ENCODE measurements at places on chromosomes 13 and 19.
A peak's percentile ranks its signal among the peaks of the same experiment; 100 is the strongest.

DNA sequence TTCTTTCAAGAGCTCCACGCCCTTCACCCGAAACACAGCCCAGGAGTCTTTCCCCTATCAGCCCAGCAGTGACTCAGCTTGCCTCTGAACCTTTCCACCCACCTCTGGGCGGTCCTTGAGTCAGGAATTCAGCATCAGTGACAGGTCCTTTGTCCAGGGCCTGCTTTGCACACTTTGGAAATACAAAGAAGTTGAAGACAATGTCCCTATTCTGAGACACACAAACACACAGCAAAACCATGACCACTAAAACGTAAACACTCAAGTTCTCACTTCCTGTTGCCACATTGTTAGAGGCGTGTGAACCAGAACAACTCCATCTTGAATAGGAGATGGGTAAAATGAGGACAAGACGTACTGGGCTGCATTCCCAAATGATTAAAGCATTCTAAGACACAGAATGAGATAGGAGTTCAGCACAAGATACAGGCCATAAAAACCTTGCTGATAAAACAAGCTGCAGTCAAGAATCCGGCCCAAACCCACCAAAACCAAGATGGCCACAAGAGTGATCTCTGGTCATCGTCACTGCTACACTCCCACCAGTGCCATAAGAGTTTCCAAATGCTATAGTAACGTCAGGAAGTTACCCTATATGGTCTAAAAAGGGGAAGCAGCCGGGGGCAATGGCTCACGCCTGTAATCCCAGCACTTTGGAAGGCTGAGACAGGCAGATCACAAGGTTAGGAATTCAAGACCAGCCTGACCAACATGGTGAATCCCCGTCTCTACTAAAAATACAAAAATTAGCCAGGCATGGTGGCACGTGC lies 49.2 kb upstream of the ATP12A start:
- peak; percentile 55 for DNase-seq

- no peak for DNase-seq
Measured at GRCh38 chr13:93867481-93867880, 612.0 kb downstream of the DCT start.

- DNase-seq, result no peak
Measured at GRCh38 chr13:41563341-41563983, 106.1 kb downstream of the RGCC start.

DNA sequence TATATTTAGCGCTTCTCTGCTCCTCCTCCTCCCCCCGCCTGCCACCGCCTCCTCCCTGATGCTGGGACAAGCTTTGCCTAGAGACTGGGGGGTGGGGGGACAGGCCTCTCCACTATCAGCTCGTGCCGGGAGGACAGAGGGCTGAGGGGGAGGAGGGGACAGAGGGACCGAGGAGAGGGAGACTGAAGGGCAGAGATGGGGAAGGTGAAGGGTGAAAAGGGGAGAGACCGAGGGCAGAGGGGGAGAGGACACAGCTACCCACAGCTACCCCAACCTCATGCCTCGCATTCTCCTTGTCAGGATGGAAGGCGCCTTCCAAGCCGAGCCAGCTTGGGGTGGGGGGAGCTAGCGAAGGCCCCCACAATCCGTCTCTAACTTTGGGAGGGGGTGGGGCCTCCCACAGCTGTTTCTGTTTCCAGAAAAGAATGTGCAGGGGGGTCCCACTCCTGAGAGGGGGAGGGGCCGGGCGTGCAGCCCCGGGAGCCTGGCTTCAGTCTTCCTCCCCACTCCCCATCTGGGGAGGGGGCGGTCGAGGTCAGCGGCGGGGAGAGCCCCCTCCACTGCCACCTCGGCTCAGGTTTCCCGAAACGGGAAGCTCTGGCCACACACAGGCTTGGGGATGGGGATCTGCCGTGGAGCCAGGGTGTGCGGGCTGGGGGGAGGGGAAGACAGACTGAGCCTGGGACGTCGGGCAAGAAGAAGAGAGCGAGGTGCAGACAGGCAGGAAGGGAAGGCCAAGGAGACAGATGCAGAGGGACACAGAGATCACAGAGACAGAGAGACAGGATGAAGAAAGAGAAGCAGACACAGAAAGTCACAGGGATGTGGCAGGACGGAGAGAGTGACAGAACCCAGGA lies 1.6 kb downstream of the DACT3 start:
- DNase-seq, result no peak

DNA sequence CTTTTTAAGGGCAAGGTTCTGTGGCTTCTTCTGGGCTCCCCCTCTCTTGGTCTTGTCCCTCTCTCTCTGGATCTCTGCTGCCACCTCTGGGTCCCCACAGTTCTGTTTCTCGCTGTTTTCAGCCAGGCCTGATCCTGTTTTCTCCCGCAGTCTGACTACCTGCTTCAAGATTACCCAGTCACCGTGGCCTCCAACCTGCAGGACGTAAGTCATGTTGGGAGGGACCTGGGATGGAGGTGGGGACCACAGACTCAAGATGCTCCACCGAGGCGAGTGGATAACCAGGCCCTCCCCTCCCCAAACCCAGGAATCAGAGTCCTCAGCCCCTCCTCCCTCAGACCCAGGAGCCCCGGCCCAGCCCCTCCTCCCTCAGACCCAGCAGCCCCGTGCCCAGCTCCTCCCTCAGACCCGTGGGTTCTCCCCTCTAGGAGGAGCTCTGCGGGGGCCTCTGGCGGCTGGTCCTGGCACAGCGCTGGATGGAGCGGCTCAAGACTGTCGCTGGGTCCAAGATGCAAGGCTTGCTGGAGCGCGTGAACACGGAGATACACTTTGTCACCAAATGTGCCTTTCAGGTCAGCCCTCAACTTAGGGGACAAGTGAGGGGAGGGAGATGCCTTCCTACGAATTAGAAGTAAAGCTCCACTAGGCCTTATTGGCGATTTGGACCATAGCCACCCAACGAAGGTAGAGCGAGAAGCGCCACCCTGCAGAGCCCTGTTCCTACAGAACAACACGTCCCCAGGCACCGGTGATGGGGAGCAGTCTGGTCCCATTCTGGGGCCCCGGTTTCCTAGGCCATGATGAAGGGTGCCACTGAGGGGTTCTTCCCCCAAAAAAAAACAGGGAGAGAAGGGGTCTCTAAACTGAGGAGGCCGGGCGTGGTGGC lies 2.2 kb downstream of the FLT3LG start:
- DNase-seq, result no peak

- DNase-seq, result no peak
Measured at GRCh38 chr13:109900320-109900719, 113.9 kb upstream of the IRS2 start.

Data from NT2/D1 (cell line).